Left renal cortex interstitium (tissue), 4 donors: ENCODE measurements at places on chromosomes 4 and X.

DNA sequence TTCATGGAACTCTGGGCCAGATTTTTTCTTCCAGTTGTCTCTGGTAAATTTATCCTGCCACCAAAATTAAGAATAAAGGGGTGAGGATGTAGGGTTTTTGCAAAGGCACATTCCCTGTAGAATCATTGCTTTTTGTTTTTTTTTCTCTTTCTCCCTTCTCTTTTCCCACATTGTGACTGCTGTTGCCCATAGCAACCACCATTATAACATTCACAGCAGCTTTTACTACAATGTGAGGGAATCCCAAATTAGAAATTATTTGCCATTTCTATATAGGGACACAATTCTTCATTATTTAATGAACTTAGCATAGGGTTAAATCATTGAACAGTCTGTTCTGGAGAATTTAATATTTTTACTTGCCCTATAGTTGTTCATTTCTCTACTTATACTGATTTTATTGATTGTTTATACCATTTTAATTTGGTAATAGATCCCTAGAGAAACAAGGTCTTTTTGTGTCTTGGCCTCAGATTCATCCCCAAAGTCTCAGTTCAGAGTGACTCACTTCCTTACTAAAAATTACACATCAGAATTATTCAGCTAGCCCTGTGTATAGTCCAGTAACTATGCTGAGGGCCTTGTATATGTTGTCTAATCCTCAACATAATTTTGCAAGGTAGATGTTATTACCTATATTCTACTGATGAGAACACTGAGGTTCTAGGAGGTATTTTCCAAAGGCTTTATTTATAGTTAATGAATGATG, 80.8 kb upstream of the ANK2 start:
- DNase-seq, result no peak

DNA sequence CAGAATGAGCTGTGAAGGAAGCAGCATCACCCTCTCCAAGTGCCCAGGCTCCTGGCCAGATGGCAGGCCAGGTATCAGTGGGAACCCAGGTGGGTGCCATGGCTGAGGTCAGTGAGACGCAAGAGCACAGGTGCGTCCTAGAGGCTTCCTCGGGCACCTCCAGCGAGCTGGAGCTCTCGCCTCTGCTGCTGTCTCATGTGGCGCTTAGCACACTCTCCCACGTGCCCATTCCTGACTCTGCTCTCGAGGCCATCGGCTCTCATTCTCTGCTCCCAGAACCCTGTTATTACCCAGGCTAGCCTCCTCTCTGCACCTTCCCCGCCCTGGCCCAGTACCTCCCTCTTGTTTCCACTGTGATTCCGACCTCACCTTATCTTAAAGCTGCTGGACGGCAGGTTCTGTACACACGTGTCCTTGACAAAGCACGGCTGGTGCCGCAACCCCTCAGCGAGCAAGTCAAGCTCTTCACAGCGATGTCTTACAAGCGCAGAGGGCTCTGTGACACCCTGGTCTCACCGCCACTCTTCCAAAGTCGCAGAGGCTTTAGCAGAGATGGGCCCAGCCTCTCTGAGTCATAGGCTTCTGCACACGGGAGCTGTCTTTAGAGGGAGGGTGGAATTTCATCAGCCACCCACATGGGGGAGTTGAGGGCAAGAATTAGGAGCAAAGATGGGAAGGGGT, 15.4 kb upstream of the MSANTD1 start:
- no peak for DNase-seq

DNA sequence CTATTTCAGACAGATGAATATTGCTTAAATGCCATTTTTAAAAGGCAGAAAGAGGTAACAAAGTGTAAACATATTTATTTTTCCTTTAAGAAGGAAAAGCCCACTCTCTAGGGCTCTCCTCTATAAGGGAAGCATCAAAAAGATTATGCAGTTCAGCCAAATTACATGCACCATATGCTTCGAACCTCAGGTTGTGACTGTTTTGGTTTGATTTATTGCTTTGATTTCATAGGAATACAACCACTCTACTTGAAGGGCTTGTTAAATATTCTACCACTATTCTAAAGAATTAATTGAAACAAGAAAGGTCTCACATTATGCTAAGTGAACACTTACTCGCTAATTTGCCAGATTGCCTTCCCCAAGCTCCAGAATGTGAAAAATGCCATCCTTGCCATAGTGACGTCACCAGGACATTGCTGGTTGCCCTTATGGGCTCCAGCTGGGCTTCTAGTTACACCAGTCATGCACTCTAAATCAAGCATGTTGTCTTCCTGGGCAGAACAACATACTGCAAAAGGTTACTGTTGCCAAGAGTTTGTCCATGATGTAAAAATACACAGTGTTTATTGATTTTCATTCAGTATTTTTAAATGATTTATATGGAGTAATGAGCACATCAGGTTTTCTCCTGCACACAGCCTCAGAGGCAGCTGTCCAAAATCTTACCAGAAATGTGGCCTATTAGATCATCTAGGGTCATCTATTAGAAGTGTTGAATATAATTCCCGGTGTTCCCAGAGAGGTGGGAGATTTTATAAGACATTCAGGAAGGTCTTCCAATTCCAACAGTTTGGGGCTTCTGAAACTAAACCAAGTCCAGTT, 164.4 kb upstream of the RAPGEF2 start:
- DNase-seq, result peak; percentile 5

- no peak for DNase-seq
These were observed 27.6 kb downstream of the CYTL1 start for GRCh38 chr4:4991541-4992099.

- no peak for DNase-seq
These were observed 53.4 kb downstream of the GRXCR1 start for GRCh38 chr4:42945874-42946273.

DNA sequence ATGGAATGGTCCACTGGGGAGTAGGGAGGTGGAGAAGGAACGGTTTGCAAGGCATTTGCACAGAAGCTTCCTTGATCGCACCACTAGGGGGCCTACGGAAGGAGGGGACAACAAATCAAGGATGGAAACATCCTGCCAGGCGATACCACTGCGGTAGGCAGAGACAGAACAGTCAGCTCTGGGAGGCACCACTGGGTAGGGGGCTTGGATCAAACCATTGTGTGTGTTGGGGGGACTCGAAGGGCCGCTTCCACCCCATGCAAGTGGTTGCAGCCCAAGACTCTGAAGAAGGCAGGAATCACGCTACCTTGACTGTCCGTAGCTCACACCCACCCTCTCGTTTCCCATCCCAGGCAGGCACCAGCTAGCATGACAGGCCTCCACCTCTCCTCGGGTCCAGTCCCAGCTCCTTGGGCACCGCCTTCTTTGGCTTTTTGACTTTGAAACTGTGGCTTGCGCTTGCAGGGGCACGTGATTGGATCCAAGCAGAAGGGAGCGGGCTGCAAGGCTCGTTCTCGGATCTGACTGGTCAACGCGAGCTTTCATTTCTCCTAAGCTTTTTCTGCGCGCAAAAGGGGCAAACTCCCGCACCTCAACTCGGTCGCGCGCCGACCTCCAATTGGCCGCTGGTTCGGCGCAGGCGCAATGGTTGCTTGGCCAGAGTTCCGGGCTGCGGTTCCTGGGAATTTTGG, 28.4 kb downstream of the GAGE1 start:
- DNase-seq, result no peak

DNA sequence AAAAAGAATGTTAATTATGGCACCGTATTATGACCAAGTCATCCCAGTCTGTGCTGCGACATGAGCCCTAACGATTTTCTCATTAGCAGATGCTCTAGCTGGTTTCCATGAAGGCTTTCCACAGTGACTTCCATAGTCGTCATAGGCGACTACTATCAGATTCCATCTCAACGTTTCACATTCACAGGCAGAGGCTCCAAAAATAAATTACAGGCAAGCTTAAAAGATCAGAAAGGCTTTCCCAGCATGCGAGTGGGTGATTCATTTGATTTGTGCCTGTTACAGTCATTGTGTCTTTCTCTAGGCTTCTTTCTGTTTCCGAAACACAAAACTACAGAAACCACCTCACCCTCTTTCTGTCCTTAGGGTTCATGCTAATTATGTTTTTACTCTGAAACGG, 43.2 kb downstream of the PALLD start:
- no peak for DNase-seq

DNA sequence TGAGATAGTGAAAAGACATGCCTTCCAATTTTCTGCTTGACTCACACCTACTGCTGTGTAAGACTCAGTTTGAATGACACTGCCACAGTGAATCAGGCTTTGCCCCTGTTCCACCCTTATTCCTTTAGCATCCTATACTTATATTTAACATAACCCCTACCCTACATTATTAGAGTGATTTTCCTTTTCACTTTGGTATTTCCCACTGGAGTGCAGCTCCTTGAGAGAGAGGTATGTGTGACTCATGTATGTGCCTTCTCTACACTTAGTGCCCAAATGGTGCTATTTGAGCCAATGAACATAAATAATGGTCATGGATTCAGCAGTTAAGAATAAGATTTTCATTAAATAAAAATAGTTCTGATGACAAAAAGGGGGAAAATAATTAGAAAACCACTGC, 69.5 kb downstream of the RRAGB start:
- DNase-seq, result no peak

GRCh38 chr4:16129336-16129735, 45.5 kb upstream of the PROM1 start:
- no peak for DNase-seq

DNA sequence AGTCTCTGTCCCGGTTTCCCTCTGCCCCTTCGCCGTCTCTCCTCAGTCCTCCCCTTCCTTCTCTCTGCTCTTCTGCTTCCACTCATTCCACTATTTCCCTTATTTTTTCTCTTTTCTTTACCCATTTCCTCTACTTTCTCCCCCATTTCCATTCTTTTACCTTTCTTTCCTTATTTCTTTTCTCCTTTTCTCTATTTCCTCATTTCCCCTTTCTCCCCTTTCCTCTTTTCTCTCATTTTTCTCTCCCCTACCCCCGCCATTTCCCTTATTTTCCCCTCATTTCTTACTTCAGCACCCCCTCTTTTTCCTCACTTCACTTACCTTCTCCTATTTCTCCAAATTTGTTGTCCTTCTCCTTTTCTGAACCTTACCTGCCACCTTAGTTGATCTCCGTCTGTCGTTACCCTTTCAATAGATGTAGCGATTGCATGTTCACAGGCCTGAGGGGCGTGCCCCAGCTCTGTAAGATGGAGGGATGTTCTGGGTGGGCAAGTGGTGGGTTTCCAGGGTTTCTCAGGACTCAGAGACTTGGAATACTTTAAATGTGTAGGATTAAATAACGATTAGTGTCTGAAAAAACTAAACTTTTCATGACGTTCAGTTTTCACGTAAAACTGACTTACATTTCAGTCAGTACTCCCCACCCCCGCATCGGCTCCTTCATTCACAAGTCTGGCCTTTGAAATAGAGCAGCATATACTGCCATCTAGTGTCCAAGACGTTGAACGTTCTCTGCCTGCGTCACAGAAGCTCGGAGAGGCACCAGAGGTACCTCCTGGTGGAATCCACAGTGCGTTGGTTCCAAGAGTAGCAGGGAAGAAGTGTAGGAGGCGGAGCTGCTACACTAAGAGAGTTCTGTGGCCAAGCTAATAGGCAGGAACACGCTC, 641 bp upstream of the NCBP2L start:
- DNase-seq, result no peak

DNA sequence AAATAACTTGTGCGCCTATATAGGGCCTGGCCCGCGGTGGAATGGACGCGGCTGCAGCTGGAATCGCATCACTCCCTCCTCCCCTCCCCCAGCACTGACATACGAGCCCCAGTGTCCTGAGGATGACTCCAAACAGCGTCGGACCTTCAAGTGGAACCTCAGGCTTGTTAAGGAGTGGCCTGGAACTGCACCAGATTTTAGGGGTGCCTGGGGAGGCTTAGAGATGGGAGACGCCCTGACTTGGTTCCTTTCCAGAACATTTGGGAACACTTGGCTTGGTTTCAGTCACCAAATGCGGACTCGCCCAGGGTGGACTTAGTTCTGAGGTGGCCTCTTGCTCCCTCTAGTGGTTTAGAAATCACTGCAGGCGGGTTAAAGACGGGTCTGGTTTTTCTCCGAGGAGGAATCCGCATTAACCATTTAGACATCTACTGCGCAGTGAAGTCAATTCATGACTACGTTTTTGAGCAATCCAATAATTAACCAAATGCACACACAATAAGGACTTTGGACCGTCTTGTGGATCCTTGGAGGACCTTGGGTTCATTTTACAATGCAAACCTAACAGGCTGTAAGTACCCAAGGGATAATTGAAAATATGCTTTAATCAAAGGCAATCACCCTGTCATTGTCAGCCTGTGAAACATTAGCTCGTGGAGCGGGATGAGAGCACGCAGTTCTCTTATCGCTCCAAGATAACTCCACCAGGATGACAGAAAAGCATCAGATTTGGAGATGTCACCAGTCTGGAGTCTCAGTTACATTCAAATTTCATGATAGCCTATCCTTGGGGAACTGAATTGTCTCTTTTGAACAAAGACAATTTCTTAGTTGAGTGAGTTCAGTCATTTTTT, 11.2 kb upstream of the PDGFRA start:
- peak; percentile 78 for DNase-seq

- no peak for DNase-seq
These were observed 7.2 kb downstream of the HTR2C start for GRCh38 chrX:114591121-114591520.

GRCh38 chr4:15232366-15233263, 195.2 kb upstream of the C1QTNF7 start:
- DNase-seq, result no peak

DNA sequence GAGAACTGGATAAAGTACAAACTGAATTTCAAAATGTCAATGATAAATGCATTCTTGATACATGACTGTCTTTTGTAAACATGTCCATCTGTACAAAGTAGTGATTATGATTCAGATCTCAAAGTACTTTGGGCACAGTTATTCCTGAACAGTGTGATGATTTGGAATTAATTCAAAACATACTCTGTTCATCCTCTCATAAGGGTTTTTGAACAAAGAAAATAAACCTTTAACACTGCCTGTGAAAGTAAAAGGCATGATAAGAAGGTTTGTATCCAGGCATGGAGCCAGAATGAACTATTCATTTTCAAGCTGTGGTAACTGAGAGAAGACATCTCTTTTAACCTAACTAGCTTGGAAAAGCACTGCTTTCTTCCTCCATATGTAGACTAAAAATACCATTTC, 883 bp upstream of the KLHL4 start:
- no peak for DNase-seq
